ENCODE measurements at places on chromosomes 4 and X. TPM values are rescaled to one million over a fixed set of nuclear protein-coding genes. Genes with fewer than 3 reads are reported as not detected.

- DNase-seq = no peak
- no peaks in the 10 kb centered on the region for H3K27me3 ChIP-seq
- H3K4me1 ChIP-seq = no peaks in the 10 kb centered on the region
- no peaks in the 10 kb centered on the region for H3K36me3 ChIP-seq
- no peak overlapping the region for H3K4me3 ChIP-seq
These were observed 57.8 kb downstream of the SH3RF1 start for GRCh38 chr4:169212981-169213380.

GRCh38 chr4:87399954-87400353 is 9.0 kb upstream of the HSD17B11 start:
- H3K27me3 ChIP-seq = no peaks in the 10 kb centered on the region
- DNase-seq = no peak
- H3K27ac ChIP-seq = no peak overlapping the region

- H3K27ac ChIP-seq = no peak overlapping the region
- no peaks in the 10 kb centered on the region for H3K4me1 ChIP-seq
- H3K4me3 ChIP-seq = no peak overlapping the region
- no peaks in the 10 kb centered on the region for H3K27me3 ChIP-seq
- no peak for DNase-seq
- H3K36me3 ChIP-seq = no peaks in the 10 kb centered on the region
These were observed 23.8 kb downstream of the NUDT6 start for GRCh38 chr4:122898370-122899150.

DNA sequence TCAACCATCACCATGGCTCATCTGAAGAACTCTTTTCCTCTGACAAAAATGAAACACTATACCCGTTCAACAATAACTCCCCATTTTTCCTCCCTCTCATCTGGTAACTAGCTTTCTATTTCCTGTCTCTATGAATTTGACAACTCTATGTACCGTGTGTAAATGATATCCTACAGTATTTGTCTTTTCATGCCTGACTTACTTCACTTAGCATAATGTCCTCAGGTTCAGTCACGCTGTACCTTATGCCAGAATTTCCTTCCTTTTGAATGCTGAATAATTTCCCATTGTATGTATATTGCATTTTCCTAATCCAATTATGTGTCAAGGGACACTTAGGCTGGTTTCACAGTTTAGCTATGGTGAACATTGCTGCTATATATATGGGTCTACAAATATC is 18.2 kb downstream of the MAGEA9 start:
- peaks cover 33% of the 10 kb centered on the region for H3K4me1 ChIP-seq
- no peaks in the 10 kb centered on the region for H3K36me3 ChIP-seq
- H3K27ac ChIP-seq = no peak overlapping the region
- DNase-seq = no peak
- no peak overlapping the region for H3K4me3 ChIP-seq

GRCh38 chrX:120559804-120560203 is 958 bp downstream of the CUL4B start:
- peak overlapping the region; percentile 98 for H3K4me3 ChIP-seq
- peak overlapping the region; percentile 98 for H3K27ac ChIP-seq
- peaks cover 11% of the 10 kb centered on the region for H3K36me3 ChIP-seq

- DNase-seq = no peak
- H3K4me3 ChIP-seq = no peak overlapping the region
- peaks cover 15% of the 10 kb centered on the region for H3K36me3 ChIP-seq
These were observed 97.8 kb downstream of the DOCK11 start for GRCh38 chrX:118593407-118593806.

DNA sequence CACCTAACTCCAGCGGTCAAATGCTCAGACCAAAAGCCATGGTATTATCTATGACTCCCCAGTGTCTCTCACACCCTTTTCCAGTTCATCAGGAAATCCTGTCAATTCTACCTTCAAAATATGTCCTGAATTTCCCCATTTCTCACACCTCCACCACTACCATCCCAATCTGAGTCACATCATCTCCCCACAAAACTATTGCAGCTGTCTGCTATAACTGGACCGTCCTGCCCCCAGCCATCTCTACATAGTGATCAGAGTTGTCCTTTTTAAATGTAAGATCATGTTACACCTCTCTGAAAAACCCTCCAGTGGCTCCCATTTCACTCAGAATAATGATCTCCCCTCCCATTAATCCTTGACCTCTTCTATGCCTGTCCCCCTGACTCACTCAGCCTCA is 6.8 kb upstream of the ODAPH start:
- peaks cover 3% of the 10 kb centered on the region for H3K36me3 ChIP-seq
- H3K27ac ChIP-seq = no peak overlapping the region
- H3K4me3 ChIP-seq = no peak overlapping the region
- DNase-seq = no peak
- no peaks in the 10 kb centered on the region for H3K4me1 ChIP-seq

DNA sequence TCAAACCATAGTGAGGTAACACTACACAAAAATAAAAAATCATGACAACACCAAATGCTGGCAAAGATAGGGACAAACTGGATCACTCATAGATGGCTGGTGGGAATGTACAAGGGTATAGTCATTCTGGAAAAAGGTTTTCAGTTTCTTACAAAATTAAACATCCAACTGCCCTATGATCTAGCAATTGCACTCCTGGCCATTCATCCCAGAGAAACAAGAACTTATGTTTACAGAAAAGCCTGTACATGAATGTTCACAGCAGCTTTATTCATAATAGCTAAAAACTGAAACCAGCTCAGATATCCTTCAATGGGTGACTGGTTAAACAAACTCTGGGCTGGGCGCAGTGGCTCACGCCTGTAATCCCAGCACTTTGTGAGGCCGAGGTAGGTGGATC is 43.3 kb downstream of the NYX start:
- no peak overlapping the region for H3K4me3 ChIP-seq
- H3K27me3 ChIP-seq = no peaks in the 10 kb centered on the region
- no peak for DNase-seq
- no peak overlapping the region for H3K27ac ChIP-seq
- H3K4me1 ChIP-seq = no peaks in the 10 kb centered on the region
- H3K36me3 ChIP-seq = no peaks in the 10 kb centered on the region

DNA sequence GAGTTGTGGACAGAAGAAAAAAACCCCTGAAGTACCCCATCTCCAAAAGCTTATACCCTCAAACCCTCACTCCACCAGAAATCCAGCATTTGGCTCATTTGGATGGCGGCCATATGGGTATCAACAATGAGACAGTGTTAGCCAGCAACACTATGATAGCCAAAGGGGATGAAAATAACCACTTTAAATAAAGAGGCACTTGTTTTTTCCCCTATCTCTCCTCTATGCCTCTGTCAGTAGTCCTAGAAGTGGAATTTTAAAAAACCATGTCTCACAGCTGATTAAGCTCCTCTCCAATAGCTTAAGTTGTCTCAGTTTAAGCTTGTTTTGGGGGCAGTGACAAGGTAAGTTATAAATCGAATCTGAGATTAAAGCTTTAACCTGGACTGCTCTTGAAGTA is 124.0 kb downstream of the MOSPD2 start:
- peaks cover 4% of the 10 kb centered on the region for H3K27me3 ChIP-seq
- H3K36me3 ChIP-seq = no peaks in the 10 kb centered on the region

- H3K4me1 ChIP-seq = no peaks in the 10 kb centered on the region
- H3K36me3 ChIP-seq = no peaks in the 10 kb centered on the region
- no peak overlapping the region for H3K27ac ChIP-seq
These were observed 45.6 kb downstream of the COL25A1 start for GRCh38 chr4:109256818-109257217.

DNA sequence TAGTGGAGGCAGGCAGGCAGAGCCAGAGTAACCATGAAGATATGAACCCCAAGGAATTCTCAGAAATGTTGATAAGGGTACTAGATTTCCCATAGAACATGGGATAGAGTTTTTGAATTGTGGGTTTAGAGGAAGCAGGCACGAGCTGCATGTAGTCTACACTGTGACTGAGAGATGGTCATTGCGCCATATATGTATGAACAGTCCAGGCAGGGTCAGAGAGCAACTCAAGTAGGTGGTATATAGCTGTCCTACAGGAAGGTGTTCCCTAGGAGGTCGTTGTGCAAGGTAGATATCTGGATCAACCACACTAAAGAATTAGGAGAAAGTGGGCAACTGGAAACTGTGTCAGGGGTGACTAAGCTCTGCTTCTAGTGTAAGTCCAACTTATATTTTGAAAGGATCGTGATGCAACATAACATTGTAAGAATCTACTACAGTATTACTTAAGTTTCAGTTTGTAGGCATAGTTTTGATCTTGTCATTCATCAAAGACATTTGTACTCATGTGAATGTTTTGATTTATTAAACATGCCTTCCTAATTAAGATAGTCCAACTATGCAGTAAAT is 94.6 kb downstream of the HPGD start:
- H3K27me3 ChIP-seq = no peaks in the 10 kb centered on the region
- H3K4me1 ChIP-seq = peaks cover 8% of the 10 kb centered on the region
- no peak overlapping the region for H3K4me3 ChIP-seq
- DNase-seq = no peak
- no peaks in the 10 kb centered on the region for H3K36me3 ChIP-seq
- no peak overlapping the region for H3K27ac ChIP-seq

- no peaks in the 10 kb centered on the region for H3K4me1 ChIP-seq
- H3K27me3 ChIP-seq = no peaks in the 10 kb centered on the region
- H3K36me3 ChIP-seq = no peaks in the 10 kb centered on the region
- no peak overlapping the region for H3K4me3 ChIP-seq
- H3K27ac ChIP-seq = no peak overlapping the region
These were observed 310.8 kb upstream of the BOD1L1 start for GRCh38 chr4:13938299-13938698.

DNA sequence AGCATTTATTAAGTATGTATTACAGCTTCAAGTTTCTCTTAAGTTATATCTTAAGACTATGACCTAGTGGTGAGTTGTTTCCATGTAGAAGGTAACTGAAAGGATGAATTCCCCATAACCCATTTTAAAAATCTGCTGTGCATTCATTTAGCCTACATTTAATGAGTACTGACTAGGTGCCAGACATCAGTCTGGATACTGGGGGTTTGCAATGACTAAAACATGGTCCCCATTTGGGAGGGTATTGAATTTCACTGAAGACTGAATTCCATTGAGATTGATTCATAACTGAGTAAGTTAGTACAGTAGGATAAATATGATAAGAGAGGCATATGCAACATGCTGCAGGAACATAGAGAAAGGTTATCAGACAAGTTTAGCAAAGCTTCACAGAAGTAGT is 241.5 kb downstream of the FRAS1 start:
- no peak for DNase-seq
- no peak overlapping the region for H3K4me3 ChIP-seq
- peaks cover 6% of the 10 kb centered on the region for H3K27me3 ChIP-seq
- no peaks in the 10 kb centered on the region for H3K36me3 ChIP-seq
- H3K4me1 ChIP-seq = peaks cover 3% of the 10 kb centered on the region
- H3K27ac ChIP-seq = no peak overlapping the region

- H3K27me3 ChIP-seq = no peaks in the 10 kb centered on the region
- H3K27ac ChIP-seq = no peak overlapping the region
- no peaks in the 10 kb centered on the region for H3K36me3 ChIP-seq
- H3K4me1 ChIP-seq = no peaks in the 10 kb centered on the region
These were observed 175.1 kb upstream of the RADX start for GRCh38 chrX:106436691-106437090.

DNA sequence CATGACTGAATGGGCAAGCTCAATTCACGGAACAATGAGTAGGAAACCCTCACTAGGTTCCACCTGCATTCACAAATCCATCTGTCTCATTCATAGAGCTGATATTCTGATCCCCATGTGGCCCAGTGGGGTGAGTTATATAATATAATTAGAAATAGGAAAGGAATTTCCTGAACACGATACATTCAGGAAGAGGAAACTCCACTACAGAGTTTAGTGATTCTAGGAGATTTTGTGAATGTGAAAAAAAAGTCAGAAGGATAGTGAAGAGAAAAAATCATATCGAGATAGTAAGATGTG is 471.2 kb downstream of the GASK1B start:
- H3K27ac ChIP-seq = no peak overlapping the region
- H3K4me3 ChIP-seq = no peak overlapping the region
- no peaks in the 10 kb centered on the region for H3K27me3 ChIP-seq
- H3K36me3 ChIP-seq = no peaks in the 10 kb centered on the region

- H3K4me1 ChIP-seq = peaks cover 16% of the 10 kb centered on the region
- H3K36me3 ChIP-seq = peaks cover 6% of the 10 kb centered on the region
- no peaks in the 10 kb centered on the region for H3K27me3 ChIP-seq
- DNase-seq = peak; percentile 71
- peak overlapping the region; percentile 79 for H3K27ac ChIP-seq
- peak overlapping the region; percentile 74 for H3K4me3 ChIP-seq
These were observed 701 bp upstream of the BCOR start for GRCh38 chrX:40098264-40099054.

The OPRPN gene
- not detected for total RNA-seq

The GRIA2 gene
- total RNA-seq = not detected

The TBX22 gene
- not detected for total RNA-seq

The RAB41 gene
- total RNA-seq = not detected

The FGF2 gene
- total RNA-seq = 0.13 TPM

The ADAM29 gene
- total RNA-seq = not detected

The LANCL3 gene
- 0.16 TPM for total RNA-seq

All from activated CD8-positive, alpha-beta T cell treated with anti-CD3 and anti-CD28 coated beads for 36 hours (primary cell).